ENCODE measurements at places on chromosomes 12 and 14.

DNA sequence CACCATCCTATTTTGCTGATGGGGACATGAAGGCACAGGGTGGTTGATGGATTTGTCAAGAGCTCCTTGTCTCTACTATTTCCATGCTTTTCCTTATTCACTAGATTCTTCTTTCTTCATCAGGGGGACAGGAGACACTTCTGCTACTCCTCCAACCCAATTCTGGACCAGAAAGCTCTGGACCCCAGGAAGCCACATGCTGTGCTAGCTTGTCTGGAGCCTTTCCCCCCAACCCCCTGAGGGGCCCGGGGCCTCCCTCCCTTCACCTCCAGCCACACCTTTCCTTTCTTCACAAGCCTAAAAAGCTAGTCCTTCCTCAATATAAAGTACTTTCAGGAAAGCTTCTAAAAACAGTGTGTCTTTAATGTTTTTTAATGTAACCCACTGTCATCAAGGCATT, 75.1 kb upstream of the CAPRIN2 start:
- no peak for DNase-seq

GRCh38 chr14:39034481-39035296, 68.3 kb downstream of the SEC23A start:
- no peak for DNase-seq

- no peak for DNase-seq
Observed at GRCh38 chr14:90559811-90560492, 163.1 kb downstream of the CALM1 start.

DNA sequence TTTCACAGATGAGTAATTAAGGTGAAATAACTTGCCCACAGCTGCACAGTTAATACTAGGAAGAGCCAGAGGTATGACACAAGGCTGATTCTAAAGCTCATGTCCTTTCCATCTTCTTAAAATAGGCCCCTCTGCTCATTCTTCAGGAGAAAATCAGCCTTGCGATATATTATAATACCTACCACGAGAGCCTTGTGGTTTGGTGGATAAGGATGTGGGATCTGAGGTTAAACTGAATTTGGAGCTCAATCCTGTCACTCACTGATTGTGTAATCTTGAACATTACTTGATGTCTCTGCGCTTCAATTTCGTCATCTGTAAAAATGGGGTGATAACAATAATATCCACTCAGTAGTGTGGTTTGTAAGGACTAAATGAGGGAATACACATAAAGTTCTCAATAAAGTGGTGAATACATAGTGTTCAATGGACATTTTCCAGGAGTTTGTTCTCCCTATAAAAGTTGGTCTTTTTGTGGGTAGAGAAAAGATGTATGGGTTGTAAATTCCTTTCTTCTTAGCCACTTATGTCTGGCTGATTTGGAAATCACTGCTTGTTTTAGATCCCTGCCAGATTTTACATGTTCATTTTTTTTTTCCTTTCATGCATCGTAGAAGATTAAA, 25.1 kb upstream of the ATP2B1 start:
- no peak for DNase-seq

DNA sequence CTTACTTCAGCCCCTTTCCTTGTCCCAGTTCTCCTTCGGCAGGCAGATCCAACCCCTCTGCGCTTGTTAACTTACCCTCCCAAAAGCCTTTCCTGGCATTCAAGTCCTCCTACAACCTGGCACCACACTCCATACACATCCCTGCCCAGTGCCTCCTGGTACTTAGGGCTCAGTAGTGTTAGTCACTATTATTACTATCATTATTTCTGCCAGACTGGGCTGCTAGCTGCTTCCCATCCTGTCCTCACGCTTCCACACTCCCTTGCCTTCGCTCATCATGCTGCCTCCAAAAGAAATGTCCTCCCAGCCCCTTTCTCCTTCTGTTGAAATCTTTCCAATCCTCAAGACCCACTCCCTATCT, 1.6 kb upstream of the HDAC7 start:
- no peak for DNase-seq

DNA sequence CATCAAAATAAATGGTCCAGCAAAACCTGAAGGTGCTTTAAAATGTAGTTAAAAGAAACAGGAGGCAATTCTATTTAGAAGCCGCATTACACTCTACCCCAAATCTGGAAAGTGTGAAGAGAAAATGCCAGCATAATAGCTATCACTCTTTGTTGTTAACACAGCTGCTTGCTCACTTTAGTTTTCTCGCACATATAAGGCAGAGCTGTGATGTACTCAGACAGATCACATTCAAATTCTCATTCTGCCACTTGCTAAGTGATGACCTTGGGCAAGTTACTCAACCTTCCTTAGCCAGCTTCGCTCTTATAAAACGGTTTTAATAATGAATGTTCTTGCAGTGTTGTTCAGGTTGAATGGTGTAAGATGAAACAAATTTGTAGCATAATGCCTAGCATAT, 56.0 kb upstream of the MGAT4C start:
- no peak for DNase-seq

DNA sequence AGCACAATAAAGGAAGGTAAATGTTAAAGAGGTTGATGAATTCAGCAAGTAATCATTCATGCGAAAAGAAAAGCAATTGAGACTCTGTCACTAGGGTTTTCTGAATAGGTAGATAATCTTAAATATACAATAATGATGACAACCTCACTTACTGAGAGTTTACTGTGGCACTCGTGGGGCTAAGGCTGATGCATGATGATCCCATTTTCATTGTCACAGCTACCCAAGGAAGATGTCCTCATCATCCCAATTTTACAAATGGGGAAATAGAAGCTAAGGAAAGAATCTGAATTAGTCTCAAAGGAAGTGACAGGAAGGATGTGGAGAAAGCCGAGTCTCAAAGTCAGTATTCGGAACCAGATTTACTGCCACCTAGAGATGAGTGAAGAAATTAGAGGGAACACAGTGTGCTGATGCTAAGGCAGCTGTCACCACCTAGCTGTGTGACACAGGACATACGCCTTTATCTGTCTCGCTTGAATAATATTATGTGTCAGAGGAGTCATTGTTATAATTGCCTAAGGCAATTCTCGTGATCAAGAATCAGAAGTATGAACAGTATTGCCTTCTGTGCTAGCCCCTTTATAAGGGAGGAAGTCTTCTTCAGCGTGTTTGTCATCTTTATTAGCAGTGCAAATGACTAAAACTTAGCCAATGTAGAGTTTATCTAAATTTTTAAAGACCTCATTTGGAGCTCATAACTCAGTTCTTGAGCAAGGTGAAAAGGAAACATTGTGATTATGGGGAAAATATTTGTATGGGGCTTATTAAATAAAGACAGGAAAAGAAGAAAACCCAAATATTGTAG, 63.2 kb downstream of the ERGIC2 start:
- peak; percentile 56 for DNase-seq

- no peak for DNase-seq
Observed at GRCh38 chr12:107748472-107748871, 12.5 kb downstream of the PRDM4 start.

- no peak for DNase-seq
Observed at GRCh38 chr12:32047357-32048212, 59.1 kb upstream of the BICD1 start.

DNA sequence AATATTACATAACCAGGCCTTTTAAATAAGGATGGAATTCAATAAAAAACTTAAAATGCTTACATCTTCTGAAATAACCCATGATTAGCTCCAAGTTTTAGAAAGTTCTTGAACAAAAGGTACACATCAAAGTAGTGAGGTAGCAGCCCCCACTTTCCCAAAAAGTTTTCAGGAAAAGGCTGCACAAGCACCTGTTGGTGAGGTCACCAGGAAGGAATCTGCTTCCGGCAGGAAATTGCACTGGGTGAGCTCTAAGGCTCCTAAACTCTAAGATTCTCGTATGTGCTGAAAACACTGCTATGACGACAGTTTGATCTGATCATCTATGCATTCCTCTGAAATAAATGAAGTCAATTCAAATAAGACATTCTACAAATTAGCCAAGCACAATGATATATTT, 34.3 kb upstream of the TTC7B start:
- DNase-seq = no peak

DNA sequence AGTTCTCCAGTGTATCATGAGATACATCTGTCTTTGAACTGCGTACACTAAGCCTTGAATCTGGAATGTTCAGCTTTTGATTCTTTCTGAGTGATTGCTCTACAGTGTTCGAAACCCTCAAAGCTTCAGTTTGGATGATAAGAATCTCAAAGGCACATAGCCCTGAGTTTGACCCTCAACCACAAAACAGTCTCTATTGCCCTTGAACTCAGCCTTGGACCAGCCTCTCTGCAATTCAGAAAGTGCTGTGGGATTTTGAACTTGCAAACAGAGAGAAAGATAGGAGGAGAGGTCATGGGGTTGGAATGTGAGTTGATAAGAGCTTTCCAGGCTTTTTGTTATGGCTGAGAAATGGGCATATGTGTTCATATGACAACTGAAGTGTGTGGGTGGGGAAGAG, 100.3 kb downstream of the MYRFL start:
- DNase-seq = no peak

DNA sequence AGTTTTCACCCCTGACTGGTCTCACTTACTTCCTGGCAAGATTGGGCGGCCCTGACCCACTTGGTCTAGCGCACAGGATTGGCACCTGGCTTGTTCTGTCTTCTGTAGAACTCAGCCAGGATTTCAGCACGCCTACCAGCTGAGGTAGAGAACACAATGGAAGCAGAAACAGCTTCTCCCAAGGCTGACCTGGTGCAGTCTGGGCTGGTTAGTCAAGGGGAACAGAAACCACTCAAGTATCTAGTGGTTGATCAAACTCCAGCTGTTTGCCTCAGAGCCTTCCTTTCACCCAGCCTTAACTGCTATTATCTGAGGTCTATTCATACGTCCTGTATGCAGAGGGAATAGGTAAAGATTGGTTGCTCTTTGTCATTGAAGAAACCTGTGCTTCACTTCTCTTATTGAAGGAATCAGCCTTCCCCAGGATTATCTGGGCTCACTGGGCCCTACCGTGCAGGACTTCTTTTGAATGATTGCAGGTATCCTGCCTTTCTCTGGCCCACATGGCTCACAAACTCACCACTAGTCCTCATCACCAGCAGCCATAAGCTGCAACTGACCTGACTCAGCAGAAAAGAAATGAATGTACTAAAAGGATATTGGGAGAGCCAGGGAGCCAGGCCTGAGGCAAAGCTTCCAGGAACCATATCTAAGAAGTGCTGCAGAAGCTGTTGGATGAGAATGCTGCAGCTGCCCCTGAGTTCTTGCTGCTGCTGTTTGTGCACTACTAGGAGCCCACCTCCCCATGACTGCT, 2.5 kb upstream of the PLEKHD1 start:
- DNase-seq = no peak

- DNase-seq = no peak
Observed at GRCh38 chr12:64694130-64695040, 64.8 kb downstream of the GNS start.

GRCh38 chr12:104372061-104372720, 68.7 kb downstream of the EID3 start:
- DNase-seq = peak; percentile 38

- no peak for DNase-seq
Observed at GRCh38 chr12:106527356-106527755, 55.4 kb upstream of the RFX4 start.

DNA sequence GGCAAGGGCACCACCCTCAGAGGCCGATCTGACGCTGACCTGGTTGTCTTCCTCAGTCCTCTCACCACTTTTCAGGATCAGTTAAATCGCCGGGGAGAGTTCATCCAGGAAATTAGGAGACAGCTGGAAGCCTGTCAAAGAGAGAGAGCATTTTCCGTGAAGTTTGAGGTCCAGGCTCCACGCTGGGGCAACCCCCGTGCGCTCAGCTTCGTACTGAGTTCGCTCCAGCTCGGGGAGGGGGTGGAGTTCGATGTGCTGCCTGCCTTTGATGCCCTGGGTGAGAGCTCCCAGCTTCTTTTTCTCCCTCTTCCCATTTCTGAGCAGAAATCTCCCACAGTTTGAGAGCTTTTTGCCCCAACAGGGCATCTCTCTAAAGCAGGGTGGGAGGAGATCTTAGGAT, 1.8 kb downstream of the OAS1 start:
- DNase-seq = peak; percentile 44

DNA sequence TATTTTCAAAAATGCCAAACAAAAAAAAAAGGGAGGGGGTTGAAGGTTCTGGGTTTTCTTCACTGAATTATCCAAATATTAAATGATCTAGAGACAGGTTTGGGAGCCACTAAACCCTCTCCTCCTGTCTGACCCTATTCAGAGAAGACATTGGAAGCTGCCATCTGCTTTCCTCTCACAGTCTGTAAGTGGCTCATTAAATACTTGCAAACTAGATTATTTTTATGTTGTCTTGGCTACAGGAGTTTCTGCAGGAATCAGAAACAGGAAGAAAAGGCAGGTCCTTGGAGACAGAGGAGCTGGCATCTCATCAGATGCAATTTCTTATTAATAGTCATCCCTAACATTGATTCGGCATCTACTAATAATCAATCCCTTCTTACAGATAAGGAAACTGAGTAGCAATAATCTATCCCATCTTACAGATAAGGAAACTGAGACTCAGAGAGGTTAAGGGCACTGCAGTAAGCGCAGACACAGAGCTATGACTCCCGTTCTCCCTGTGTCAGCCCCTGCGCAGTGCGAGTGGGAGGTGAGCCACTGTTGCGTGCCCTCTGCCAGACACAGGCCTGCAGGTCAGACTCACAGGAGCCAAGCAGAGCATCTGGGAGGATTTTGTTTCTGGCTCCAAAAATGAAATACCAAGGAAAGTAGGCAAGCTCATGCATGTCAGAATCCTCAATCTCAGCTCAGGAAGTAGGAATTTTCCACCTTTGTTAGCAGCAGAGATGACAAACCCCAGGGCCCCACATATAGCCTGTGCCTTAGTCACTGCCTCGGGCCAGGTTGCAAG, 11.0 kb downstream of the BDKRB2 start:
- no peak for DNase-seq

DNA sequence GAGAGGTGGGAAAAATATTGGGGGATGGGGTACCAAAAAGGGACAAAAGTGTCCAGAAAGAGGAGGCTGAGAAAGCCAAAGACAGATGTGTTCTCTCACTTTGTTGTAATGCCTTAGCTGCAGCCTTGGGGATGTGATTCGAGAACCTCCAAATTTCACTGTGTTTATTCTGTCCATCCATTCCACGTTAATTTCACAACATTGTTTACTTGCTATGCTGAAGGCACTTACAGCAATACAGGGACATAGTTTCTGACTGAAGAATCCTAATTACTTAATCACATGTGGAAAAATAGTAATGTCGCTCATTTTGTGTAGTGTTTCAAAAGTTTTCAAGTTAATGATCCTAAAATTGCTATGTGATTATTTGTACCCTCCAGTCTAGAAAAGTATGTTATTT, 146.2 kb upstream of the SLC38A2 start:
- DNase-seq = no peak

DNA sequence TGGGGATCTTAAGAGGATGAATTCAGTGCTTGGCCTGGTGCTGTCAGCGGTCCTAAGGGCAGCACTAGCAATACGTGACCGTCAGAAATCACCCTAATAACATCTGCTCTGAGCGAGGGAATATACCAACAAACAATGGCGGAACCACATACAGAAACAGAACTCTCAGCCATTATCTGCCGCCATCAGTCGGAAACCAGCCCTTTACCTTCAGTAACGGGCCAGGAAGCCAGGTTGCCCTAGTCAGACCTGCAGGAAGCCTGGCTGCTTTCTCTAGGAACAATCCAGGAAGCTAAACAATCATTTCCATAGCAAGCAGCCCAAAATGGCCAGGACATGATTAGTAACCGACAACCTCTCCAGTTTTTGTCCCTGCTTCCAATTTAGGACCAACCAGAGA, 5.6 kb downstream of the CDCA4 start:
- DNase-seq = peak; percentile 32

- DNase-seq = no peak
Observed at GRCh38 chr14:100294213-100294962, 11.9 kb downstream of the SLC25A29 start.
